Suppressor macrophage treated with lipopolysaccharide for 1 hour (primary cell): ENCODE measurements at places on chromosomes 1 and 21.

DNA sequence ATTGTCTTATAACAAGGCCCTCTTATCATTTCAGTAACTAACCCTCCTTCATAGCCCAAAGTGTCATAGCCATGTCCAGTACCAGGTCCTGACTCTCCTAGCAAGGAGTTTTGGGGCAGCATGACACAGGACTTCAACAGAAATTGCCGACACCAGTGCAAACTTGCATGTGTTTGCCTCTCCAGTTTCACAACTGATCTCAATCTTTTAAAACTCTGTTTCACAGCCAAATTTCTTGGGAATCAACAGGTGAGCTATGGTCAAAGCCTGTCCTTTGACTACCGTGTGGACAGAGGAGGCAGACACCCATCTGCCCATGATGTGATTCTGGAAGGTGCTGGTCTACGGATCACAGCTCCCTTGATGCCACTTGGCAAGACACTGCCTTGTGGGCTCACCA lies 36.8 kb downstream of the LAMC2 start:
- no peak for DNase-seq

DNA sequence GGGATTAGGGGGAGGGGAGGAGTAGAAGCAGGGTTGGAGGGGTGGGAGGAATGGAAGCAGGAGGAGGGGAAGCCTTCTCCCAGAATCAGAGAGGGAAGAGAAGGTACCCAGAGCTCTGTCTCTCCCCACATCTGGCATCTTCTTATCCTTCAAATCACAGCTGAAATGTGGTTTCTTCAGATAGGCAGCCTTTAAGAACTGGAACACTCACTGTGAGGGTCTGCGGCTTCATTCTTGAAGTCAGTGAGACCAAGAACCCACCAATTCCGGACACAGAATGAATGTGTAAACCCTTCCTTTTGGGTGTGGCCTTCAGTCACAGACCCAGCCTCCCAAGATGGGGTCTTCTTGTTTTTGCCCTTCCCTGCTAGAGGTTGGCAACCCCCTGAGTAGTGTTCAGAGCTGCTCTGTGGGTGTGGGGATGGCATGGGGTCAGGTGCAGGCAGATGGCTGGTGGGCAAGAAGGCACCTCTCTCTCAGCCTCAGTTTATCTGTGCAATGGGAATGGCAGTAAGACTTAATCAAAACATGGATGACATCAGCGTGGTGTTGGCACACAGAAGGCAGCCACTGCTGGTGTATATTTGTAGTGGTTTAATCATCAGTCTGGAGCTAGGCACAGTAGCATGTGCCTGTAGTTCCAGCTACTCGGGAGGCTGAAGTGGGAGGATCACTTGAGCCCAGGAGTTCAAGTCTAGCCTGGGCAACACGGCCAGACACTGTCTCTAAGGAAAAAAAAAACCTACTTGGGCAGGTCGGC lies 7.2 kb downstream of the FAAH start:
- DNase-seq: peak; percentile 39

DNA sequence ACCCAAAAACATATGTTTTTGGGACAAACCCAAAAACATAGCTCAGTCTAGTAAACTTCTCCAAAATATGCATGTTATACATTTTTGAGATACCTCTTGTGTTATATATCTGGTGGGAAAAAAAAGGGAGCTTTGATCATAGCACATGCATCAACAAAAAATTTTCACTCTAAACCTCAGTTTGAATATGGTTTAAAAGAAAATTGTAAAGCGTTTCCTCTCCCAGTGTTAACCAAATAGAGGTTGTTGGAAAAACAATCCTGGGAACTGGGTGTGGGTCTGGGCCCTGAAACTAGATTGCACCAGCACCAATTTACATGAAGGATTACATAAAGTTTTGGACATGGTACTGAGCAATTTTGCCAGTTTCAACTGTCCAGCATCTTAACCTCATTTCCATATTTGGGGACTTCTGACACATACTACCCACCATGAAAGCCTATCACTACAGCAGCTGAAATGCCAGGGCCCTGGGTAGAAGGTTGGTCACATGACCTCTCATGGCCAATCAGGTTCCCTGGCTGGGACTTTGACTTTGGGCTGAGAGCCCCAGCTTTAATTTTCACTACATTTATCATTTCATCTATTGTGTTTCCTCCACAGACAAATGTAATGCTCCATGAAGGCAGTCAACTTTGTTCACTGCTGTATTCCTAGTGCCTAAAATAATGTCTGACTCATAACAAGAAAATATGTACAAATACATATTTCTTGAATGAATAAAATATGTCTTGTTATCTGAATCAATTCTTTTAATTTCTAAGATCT lies 150.7 kb downstream of the SETD4 start:
- DNase-seq: no peak

DNA sequence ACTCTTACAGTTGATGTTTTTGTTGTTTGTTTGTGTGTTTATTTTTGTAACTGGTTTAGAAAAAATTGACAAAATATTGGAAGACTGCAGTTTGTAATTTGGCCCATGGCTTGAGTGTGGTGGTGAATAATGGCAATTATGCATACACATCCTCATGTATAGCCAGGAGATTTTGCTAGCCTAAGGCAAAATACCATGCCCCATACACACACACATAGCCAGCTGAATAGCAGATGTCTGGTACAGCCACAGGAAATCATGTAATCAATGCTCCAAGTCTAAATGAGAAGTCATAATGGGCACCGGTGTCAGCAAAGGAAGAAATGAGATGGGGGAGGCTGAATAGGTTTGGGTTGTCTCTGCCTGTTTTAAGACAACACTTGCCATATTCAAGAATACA lies 135.2 kb upstream of the COA6 start:
- no peak for DNase-seq

GRCh38 chr1:46284058-46284457 lies 19.4 kb downstream of the LRRC41 start:
- DNase-seq: no peak

DNA sequence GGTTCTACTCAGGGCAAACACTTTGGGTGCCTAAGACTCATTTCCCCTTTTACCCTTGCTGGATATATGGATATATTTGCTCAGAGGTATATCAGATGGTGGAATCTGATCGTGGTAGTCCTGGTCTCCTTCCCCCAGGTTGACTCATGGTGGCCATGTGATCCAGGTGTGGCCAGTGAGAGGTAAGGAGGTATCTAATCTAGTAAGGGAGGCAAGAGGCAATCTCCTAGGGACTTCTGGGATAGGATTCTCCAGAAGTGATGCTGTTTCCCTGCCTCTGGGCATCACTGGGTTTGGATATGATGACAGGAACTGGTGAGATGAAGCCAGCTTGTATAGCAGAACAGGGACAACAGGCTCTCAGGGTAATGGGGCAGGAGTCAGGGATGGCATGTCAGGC lies 8.5 kb upstream of the DENND2D start:
- DNase-seq: no peak

- DNase-seq: no peak
Observed at GRCh38 chr1:35559317-35559944, 1.8 kb downstream of the NCDN start.

GRCh38 chr21:35399002-35399530 lies 350.0 kb upstream of the RUNX1 start:
- DNase-seq: peak; percentile 48

DNA sequence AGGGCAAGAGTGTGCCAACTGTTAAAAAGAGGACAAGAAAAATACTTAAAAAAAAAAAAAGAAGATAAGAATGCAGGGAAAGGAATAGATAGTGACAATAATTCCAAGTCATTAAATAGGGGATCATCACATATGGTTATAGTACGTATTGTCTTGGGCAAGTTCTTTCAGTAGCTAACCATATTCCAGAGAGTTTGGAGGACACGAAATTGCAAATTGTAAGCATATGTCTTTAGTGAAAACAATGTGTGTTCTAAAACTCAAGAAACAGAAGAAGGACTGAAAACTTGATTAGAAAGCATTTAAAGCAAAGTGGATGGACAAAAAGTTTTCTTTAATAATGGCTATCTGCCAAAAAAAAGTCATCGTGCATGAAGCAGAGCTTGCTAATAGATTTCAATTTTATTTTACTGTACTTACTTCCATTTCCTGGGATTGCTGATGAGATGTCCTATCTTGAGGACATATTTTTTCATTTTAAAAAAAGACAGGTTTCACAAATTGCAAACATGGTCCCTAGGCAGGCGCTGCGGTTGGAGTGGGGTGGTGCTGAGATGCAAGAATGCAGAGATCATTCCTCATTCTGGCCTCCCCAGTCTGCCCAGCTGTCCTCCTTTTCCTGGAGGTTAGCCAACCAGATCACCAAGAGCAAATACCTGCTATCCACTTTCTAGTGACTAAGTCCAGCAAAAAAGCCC lies 11.9 kb downstream of the TSPAN2 start:
- no peak for DNase-seq

GRCh38 chr1:25897754-25898153 lies 8.5 kb downstream of the STMN1 start:
- no peak for DNase-seq

- no peak for DNase-seq
Observed at GRCh38 chr1:246482805-246483568, 24.1 kb downstream of the SMYD3 start.

- no peak for DNase-seq
Observed at GRCh38 chr1:93140106-93140505, 40.1 kb downstream of the TMED5 start.

DNA sequence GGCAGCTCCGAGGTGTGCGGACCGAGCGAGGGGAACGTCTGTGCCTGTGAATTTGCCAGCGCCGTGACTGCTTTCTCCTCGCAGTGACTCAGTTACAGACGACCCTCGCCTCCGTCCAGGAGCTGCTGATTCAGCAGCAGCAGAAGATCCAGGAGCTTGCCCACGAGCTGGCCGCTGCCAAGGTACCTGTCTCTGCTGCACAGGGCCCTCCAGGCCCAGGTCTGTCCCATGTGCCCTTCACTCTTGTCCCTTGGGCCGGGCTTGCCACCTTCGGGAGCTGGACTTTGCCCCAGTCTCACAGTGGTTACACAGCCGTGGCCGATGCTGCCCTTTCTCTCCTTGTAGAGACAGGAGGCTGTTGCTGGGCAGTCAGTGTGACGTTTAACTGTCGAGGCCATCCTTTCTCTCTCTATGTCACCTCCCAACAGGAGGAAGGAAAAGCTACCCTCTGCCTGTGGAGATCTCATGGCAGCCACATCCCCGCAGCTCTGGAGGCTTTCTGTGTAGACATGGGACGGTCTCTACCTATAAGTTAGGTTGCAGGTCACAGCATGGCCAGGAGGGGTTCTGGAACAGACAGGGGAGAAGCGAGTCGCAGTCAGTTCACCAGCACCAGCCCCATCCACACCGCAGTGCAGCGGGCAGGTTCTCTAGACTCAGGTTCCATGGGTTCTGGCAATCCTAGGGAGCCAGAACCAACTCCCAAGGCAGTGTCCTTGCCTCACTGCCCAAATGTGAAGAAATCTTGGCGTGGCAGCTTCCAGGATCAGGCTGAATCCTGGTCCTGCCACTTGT lies 149.7 kb downstream of the PEX14 start:
- no peak for DNase-seq

DNA sequence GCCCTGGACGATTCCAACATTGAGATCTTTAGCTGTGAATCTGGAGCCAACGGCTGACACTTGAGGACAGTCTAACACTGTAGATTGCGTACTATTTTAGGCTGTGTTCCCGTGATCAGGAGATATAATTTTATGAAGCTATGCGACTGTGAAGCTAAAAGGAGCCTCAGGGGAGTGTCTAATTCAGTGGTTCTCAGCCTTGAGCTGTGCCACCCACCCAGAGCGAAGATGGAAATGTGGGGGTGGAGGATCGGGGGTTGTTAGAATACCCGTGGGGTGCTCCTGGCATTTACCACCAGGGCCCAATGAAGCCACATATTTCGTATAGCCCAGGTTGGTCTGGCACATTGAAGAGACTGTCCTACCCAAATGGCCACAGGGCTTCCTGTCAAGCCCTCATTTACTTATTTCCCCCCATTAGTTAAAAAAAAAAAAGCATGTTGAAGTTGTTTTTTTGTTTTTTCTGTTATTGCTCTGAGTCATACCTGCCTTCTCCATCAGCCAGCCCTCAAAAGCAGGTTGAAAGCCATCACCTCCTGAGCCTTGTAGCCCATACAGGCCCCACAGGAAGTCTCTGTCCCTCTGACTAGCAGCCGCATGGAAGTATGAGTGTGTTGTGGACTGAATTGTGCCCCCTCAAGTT lies 141.7 kb downstream of the GALNT2 start:
- no peak for DNase-seq

DNA sequence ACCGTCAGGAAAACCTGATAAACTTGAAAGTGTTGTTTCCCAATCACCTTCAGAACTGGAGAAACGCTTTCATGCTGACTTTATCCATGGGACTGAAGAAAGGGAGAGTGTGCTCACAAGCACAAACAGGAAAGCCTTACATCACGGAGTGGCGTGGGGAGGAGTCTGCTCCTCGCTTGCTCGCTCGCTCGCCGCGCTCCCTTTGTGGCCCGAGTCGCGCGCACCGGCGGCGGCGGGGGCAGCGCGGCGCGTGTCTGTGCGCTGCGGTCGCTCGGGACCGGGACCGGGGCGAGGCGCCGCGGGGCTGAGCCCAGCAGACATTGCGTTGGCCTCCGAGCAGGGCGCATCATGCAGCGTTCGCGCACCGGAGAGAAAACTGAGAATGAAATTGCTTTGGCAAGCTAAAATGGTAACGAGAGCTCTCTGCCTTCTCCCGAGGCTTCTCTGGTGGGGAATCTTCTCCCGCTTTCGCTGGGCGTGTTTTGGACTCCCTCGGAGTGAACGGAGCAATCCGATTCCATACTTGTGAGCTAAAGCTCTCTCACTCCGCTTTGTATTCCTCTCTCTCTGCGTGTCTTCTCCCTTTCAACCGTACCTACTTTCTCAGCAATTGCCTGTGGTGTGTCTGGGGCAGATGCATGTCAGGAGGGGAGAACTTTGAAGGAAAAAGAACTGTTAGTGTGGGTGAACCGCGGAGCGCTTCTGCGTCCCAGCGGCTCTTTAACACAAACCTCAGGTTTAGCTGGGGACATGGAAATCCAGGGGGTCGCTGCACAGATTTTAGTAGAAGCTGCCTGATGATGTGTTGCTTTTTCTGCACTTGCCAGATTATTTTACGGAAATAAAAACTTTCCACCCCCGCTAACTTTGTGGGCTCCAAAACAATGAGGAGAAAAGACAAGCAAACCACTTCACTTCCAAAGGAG lies at the start of gene RGL1:
RGL1 (plus strand) TSS at position 205 of the 926 bp plus-strand sequence; CDS start at position 383, 178 bp downstream.
- DNase-seq: peak; percentile 85

GRCh38 chr1:42913426-42914091 lies 45.1 kb downstream of the SLC2A1 start:
- DNase-seq: peak; percentile 78

GRCh38 chr21:45382697-45382997 lies 22.3 kb upstream of the COL18A1 start:
- no peak for DNase-seq

- no peak for DNase-seq
Observed at GRCh38 chr1:55823541-55824250, 608.5 kb upstream of the USP24 start.

- peak; percentile 31 for DNase-seq
Observed at GRCh38 chr1:207993477-207994445, 82.8 kb upstream of the CD34 start.

DNA sequence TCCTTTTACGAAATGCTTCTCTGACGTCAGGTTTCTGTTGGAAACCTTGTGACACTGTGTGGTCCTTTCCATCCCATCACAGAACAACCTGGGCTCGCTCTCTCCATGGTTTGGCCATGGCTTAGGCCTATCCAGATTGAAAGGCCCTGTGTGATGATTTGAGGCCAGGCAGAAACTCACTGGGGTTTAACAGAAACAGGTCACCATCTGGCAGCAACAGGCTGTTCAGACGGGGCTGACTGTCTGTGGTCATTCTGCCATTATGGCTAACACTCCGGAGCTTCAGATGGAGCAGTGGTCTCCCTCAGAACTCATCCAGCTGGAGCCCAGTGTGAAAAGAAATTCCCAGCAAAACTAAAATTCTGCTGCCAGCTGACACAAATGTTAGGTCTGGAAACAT lies 9.3 kb downstream of the PLEKHM2 start:
- DNase-seq: no peak
